ENCODE measurements at places on chromosomes 7 and 10. TPM values are rescaled to one million over a fixed set of nuclear protein-coding genes. Genes with fewer than 3 reads are reported as not detected.

Gene CCDC7
- total RNA-seq = 12.5 TPM

- H3K27me3 ChIP-seq = no peaks in the 10 kb centered on the region
- no peak overlapping the region for H3K4me3 ChIP-seq
- H3K4me1 ChIP-seq = peaks cover 6% of the 10 kb centered on the region
- no peaks in the 10 kb centered on the region for H3K36me3 ChIP-seq
- no peak for DNase-seq
Observed at GRCh38 chr7:102974366-102975236, 61.8 kb downstream of the LRRC17 start.

DNA sequence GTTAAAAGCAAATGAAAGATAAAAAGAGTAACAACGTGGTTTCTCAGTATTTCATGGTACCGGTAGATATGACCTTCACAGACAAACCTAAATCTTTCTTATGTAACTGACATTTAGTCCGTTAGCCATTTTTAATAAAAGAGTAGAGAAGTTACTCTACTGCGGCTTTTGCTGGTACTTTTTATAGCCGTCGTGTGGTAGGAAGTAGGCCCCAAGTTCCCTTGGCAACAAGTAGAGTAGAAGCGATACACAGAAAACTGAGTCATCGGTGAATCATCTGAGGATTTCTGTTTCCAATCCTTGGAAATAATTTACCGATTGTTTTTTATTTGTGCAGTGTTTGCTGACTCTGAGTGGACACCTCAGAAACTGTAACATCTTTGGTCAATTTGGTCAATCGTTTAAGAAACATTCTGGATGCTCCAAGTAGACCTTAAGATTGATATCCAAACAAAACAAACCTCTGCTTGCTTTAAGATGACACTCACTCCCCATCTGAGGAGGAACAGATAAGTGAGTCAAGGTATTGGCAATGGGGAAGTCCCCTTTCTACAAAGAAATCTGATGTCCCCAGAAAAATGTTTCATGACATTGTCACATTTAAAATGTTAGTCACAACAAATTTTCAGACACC lies 63.9 kb upstream of the AHR start:
- H3K36me3 ChIP-seq = no peaks in the 10 kb centered on the region
- no peaks in the 10 kb centered on the region for H3K27me3 ChIP-seq
- peak overlapping the region; percentile 20 for H3K4me3 ChIP-seq
- peak overlapping the region; percentile 99 for H3K27ac ChIP-seq

GRCh38 chr10:110535958-110536891 lies 31.3 kb upstream of the SMC3 start:
- no peak overlapping the region for H3K4me3 ChIP-seq
- no peaks in the 10 kb centered on the region for H3K36me3 ChIP-seq
- H3K27me3 ChIP-seq = no peaks in the 10 kb centered on the region
- peaks cover 10% of the 10 kb centered on the region for H3K4me1 ChIP-seq
- DNase-seq = no peak

- no peak overlapping the region for H3K4me3 ChIP-seq
- H3K27ac ChIP-seq = no peak overlapping the region
- H3K27me3 ChIP-seq = peaks cover 8% of the 10 kb centered on the region
- H3K4me1 ChIP-seq = no peaks in the 10 kb centered on the region
- DNase-seq = no peak
Observed at GRCh38 chr7:78345979-78346378, 547.4 kb downstream of the PHTF2 start.

GRCh38 chr7:145729691-145730090 lies 386.9 kb upstream of the CNTNAP2 start:
- no peak for DNase-seq
- H3K36me3 ChIP-seq = no peaks in the 10 kb centered on the region
- H3K27me3 ChIP-seq = no peaks in the 10 kb centered on the region
- H3K4me1 ChIP-seq = no peaks in the 10 kb centered on the region
